Right cardiac atrium (tissue), 5 donors: ENCODE measurements at places on chromosomes 2 and 18.
A peak's percentile ranks its signal among the peaks of the same experiment; 100 is the strongest.

GRCh38 chr18:22691946-22692710 lies 241.0 kb upstream of the RBBP8 start:
- DNase-seq: no peak

GRCh38 chr18:25651553-25651952 lies 299.6 kb upstream of the ZNF521 start:
- DNase-seq: no peak

GRCh38 chr18:55477860-55478581 lies 110.0 kb downstream of the TCF4 start:
- no peak for DNase-seq

- no peak for DNase-seq
These were observed 140.5 kb downstream of the LRP2 start for GRCh38 chr2:169221745-169222369.

DNA sequence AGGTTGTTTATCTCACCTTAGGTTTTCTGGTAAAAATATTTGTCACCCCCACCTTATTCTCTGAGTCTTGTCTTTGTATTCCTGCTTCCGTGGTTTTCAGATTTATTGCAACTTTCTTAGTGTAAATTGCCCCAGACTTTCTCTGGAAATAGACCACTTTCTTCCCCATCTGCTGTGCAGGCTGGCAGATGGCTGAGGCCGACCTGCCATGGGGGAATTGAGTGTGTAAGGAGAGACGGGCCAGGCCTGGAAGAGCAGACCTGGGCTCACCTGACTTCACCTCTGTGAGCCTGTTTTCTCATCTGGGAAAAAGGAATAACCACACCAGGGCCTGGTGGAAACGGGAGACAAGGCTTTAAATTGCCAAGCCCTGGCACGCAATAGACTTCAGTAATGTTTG lies 44.9 kb downstream of the ACKR3 start:
- DNase-seq: no peak

- no peak for DNase-seq
These were observed 6.8 kb downstream of the MBD2 start for GRCh38 chr18:54217624-54218023.

DNA sequence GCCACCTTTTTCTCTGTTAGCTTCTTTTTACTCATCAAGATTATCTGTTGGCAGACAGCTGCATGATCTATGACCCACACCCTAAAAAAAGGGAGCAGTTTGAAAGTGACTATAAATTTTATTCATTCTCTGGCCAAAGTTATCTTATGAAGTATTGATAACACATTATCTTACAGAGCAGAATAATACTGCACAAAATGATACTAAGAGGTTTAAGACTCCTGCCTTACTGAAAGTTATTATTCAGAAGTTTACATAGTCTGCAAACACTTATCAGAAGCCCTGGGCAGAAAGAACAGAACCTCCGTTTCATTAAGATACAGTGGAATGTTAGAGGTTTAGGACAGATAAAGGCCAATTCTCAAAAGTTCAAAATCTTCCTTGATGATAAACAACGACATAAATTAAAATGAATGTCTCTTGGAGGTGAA lies 78.2 kb downstream of the ZEB2 start:
- DNase-seq: no peak

DNA sequence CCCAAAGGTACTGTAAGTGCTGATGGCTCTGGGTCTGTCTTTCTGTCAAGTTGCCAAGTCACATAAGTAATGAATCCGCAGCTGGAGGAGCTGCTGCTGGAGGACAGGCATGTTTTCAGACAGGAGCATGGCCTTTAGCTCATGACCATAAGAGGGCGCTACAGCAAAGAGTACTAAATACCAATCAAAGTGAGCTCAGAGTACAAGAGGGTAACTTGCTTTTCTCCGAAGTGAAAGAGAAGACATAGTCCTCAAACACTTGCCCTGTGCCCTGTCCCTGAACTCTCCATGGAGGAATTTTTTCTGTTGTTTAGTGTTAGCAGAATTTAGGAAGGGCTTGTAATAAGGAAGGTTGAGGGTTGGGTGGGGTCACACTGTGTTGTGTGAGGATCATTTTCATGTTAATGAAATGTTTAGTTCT lies 58.0 kb upstream of the EML6 start:
- no peak for DNase-seq

DNA sequence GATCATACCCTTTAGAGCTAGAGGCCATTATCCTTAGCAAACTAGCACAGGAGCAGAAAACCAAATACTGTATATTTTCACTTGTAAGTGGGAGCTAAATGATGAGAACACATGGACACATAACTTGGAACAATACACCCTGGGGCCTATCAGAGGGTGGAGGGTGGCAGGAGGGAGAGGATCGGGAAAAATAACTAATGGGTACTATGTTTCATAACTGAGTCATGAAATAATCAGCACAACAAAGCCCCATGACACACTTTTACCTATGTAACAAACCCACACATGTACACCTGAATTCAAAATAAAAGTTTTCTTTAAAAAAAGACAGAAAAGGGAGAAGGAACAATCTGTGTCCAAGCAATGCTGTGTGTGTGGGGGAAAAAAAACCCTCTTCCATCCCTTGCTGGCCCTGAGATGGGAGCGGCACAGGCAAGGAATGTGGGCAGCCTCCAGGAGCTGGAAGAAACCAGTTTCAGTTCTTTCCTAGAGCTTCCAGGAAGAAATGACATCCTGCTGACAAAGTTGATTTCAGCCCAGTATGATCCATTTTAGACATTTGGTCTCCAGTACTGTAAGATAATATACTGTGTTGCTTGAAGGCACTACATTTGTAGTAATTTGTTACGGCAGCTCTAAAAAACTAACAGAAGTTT lies 458.7 kb upstream of the CNTNAP5 start:
- DNase-seq: no peak

- DNase-seq: no peak
These were observed 101.6 kb downstream of the LRRC30 start for GRCh38 chr18:7332452-7332851.

- DNase-seq: no peak
These were observed 62.5 kb downstream of the RPRM start for GRCh38 chr2:153416071-153416470.

DNA sequence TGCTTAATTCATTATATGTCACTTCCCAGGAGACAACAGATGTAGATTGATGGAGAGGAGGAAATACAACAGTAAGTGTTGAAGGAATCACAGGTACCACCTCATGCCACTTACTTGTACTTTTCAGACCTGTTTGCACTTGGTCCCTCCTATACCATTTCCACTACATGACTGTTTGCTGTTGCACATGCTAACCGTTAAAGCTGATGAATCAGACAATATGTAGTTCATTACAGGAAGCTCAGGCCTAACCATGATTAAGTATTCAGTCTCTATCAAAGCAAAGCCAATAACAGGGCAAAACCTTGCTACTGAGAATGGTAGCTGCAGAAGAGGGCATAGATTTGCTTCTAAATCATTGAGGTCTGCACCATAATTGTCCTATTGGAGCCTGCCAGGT lies 30.2 kb upstream of the GRP start:
- DNase-seq: no peak

DNA sequence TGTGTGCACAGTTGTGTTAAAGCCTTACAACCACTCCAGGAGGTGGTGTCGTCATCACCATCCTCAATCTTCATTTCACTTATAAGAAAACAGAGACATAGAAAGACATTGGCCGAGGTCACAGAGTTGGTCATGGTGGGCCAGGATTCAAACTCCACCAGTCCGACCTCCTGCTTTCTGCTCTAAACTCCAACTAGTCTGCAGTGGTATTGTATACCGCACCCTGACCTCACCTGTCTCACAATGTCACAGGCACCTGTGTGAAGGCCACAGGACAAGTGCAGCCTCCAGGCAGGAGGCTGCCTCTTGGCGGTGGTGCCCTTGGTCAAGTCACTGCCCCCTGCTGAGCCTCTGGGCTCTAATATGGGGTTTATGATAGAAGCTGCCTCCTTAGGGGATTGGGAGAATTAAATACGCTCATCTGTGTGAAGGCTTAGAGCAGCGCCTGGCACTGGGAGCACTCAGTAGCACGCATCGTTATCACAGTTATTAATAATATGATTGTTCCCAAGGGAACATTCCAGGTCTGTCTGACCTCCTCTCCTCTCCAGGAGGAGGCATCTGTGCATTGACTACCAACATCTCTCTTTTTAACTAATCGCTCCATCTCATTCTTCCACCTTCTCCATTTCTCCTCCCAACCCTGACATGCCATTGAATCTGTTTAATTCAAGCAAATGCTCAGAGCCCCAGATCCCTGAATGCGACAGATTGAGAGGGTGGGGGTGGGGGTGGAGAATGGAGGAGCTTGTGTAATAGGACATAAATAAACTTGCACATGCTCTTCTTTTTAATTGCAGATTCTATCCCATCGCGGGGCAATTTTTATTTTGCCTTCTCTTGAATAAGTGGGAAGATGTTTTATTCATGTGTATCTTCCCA lies 112.7 kb downstream of the MCFD2 start:
- no peak for DNase-seq

DNA sequence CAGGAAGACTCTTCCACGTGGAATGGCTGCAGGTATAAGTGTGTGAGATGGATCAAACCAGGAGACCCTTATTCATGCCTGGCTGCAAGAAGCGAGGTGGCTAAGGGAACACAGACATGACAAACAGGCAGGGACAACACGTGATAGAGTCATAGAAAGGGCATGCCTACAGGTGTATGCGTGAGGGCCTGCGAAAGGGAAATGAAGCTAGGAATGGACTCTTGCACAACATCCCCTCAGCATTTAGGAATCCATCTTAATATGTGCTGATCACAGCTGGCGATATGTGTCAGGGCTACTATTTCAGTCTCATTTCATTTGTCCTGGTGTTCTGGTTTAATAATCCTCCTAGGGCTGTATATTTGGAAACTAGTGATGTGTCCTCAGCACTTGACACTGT lies 291.2 kb downstream of the MYT1L start:
- DNase-seq: no peak

DNA sequence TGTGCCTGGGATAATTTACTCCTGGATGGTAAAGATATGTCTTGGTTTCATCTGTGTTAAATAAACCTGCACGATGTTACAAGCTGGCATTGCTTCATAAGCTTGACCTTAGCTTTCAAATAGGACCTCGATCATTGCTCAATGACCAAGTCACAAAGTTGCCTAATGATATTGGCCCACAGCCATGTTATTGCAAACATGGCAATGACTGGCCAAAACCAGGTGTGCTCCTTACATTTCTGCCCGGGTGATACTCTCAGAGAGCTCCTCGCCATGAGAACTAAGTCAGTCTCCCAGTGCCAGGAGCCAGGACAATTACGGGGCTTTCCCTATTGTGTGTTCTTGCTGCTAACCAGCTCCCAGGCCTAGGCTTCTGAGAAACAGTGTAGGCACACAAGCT lies 72.5 kb upstream of the CYP1B1 start:
- no peak for DNase-seq

DNA sequence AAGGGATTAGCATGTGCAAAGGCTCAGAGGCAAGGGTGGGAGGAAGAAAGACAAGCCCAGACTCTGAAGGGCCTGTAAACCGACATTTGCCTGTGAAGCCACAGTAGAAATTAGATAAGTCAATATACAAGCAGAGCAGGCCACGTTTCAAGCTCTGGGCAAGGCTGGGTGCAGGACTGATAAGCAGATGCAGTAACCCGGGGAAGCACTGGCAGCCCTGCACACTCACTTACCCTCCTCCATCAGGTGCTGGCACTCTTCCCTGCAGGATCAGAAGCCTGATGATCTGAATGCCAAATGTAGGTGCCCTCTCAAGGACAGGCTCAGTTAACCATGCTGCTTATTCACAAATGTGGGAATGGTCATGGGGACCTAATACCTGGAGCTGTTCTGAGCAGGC lies 46.3 kb upstream of the RAB12 start:
- DNase-seq: peak; percentile 71

DNA sequence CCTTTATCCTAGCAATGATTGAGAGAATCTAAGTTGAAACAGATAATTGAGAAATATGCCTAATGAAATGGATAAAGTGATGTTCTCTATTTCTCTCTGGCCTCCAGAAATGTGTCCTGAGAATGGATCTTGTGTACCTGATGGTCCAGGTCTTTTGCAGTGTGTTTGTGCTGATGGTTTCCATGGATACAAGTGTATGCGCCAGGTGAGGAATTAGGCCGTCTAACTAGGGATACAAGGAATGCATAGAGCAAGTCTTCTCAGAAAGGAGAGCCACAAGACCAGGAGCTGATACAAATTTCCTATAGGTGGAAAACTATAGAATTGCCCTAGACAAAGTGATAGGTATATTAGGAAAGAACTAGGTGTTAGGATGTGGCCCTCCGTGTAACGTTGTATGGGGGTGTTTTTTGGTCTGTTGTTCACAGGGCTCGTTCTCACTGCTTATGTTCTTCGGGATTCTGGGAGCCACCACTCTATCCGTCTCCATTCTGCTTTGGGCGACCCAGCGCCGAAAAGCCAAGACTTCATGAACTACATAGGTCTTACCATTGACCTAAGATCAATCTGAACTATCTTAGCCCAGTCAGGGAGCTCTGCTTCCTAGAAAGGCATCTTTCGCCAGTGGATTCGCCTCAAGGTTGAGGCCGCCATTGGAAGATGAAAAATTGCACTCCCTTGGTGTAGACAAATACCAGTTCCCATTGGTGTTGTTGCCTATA lies 592 bp upstream of the CAD start:
- DNase-seq: no peak

DNA sequence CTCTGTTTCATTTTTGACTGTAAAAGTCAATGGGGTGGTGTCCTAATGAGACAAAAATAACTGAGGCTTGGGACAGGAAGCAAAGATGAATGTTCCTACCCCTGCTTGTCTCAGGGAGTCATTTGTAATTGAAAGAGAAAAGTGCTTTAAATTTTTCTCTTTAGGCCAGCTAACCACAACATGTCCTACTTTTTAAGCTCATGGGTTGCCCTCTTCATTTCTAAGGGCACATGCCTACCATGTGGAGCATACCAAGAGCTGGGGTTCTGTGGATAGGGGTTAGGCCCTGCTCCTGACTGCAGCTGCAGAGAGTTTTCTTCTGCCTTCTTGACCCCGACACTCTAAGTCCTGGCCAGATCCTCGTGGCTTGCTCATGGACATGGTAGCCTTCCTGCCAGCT lies 96.8 kb upstream of the ARL4C start:
- DNase-seq: no peak

DNA sequence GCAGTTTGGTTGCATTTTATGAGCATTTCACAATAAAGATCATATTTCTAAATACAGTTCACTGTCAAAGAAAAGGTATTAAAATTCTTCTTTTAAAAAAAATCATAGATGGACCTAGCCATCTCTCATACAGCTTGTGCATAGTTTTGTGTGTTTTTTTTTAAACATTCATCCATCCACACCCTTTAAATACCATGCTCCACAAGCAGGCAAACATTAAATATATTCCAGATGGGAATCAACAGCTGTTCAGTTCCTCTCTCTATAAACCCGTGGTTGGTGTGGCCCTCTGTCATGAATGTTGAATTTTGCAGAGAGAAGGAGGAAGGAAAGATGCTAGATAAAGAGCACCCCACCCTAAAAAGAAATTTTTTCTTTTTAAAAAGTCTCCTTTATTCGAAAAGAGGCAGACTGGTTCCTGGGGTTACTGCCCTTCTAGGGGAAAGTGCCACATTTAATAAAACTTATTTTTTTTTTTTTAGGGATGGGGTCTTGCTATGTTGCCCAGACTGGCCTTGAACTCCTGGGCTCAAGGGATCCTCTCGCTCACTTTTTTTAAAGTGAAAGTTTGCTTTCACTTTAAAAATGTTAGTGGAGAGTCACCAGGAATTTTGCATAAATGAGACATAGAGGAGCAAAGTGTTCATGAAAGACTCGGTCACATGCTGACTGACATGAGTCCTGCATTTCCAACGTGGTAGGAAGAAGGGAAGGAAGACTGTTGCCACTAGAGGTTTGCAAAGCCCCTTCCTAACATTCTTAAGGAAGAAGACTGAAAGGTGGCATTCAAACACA lies 73.9 kb upstream of the LMAN1 start:
- DNase-seq: no peak
